HT-29 (cell line): ENCODE measurements at places on chromosomes 12 and 14.

DNA sequence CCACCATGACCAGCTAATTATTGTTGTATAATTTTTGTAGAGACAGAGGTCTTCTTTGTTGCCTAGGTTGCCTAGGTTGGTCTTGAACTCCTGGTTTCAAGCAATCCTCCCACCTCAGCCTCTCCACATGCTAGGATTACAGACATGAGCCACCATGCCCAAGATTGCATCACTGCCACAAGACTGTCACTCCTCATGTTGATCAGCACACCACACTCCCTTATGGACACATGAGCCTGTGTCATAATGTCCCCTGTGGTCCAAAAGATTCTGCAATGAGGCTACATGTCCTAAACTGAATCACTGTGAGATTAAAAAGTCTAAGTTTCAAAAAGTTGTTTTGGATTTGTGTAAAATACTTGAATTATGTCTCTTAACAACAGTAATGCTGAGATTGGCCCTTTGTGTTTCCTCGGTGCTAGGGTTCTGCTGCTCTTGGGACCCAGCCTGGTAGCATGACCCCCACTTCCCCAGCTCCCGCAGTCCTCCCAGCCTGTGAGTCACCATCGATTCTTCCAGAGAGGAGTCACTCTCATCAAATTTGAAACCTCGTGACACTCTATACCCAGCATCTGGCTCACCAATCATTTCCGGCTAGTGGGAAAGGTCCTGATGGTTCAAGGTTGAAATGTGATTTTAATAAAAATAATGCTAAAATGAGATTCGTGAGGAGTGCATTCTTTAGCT is 890.9 kb downstream of the VRK1 start:
- no peak for DNase-seq

DNA sequence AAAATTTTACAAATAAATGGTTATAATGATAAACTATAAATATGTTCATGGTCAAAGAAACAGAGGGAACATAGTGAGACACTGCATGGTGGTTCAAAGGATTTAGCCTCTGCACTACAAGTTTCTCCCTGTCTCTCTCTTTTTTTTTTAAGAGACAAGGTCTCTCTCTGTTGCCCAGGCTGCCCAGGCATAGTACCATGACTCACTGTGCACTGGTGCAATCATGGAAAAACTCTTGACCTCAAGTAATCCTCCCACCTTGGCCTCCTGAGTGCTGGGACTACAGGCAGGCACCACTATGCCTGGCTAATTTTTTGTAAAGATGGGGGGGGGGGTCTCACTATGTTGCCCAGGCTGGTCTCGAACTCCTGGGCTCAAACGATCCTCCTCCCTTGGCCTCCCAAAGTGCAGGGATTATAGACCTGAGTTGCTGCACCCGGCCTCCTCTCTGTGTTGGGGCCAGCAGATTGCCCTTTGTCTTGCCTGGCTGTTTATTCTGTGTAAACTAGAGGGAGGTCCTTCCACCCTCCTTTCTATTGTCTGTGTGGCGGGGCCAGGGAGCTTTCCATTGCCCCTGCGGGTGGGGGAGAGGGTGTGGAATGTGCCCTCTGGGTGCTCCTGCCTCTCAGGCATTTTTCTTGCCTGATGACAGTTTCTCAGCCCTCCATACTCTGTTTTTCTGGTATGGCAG is 22.1 kb downstream of the MTHFD1 start:
- DNase-seq: no peak

DNA sequence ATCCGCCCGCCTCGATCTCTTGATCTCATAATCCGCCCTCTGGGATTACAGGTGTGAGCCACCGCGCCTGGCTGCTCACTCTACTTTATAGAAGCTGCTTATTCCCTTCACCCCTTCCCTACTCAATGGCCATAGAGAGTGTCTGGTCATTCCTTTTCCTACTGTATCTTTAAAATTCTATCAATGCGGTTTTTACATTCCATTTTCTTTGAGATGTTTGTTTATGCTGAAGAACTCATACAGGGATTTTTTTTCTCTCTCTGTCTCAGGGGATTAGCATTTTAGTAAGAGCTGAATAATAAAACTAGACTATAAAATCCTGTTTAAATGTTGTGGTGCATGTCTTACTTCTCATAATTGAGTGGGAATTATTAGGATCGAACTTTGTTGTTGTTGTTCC is 218.6 kb upstream of the FOXN3 start:
- DNase-seq: no peak

DNA sequence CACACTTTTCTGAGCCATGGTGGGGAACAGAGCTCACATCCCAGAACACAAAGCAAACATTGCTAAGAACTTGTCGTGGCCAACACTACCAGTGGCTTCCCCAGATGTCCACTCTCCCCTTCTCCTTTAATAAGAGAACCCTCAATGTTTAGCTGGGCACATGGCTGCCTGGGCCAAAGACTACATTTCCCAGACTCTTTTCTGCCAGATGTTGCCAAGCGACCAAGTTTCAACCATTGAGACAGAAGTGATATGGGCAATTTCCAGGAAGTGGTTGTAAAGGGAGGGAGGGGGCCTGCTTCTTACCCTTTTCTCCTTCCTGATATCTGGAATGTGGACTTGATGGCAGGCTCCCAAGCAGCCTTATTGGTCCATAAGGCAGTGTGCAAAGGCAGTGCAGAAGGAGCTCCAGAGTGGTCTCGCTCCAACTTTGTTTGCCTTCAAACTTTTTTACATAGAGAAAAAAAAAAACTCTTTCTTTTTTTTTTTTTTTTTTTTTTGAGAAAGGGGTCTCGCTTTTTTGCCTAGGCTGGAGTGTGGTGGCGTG is 24.9 kb upstream of the JDP2 start:
- no peak for DNase-seq

DNA sequence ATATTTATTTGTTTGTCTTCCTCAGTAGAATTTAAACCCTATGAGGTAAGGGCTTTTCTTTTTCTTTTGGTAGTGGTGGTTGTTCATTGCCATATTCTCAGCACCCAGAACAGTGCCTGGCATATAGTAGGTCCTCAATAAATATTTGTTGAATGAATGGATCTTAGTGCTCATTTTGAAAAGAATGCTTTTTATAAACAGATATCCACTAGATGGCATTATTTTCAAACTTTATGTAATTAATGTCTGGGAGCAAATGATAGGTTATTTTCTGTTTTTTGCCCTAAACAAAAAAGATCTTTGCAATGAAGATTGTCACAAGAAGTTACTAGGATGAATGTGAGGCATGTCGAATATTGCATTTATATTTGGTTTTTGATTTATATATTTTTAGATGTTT is 64.1 kb downstream of the RAD51B start:
- DNase-seq: peak; percentile 22

- DNase-seq: no peak
Measured at GRCh38 chr14:52834440-52834842, 43.0 kb upstream of the GNPNAT1 start.

GRCh38 chr12:8780389-8780788 is 42.0 kb upstream of the A2ML1 start:
- DNase-seq: peak; percentile 16

DNA sequence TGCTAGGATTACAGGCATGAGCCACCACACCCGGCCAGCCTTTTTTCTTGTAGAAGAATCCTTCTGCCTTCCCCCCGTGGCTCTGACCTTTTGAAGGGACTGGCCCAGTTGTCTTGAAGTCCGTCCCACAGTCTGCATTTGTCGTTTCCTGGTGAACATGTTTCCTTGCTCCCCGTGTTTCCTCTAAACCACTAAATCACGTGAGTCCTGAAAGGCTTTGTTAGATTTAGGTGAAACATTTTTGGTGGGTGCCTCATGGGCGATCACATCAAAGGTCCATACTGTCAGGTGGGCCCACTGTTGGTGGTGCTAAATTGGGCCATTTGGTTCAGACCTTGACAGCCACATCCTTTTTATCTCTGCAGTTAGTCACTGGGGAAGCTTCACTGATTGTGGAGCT is 26.3 kb downstream of the MLXIP start:
- DNase-seq: no peak

- DNase-seq: peak; percentile 68
Measured at GRCh38 chr12:11756523-11756922, 107.0 kb downstream of the ETV6 start.

- no peak for DNase-seq
Measured at GRCh38 chr12:6968426-6968825, 2.0 kb downstream of the PHB2 start.

GRCh38 chr12:14325716-14326343 is 39.7 kb upstream of the ATF7IP start:
- DNase-seq: no peak

- DNase-seq: peak; percentile 38
Measured at GRCh38 chr12:71665090-71665463, 976 bp downstream of the THAP2 start.

- DNase-seq: peak; percentile 51
Measured at GRCh38 chr12:124720004-124720680, 143.5 kb downstream of the SCARB1 start.

DNA sequence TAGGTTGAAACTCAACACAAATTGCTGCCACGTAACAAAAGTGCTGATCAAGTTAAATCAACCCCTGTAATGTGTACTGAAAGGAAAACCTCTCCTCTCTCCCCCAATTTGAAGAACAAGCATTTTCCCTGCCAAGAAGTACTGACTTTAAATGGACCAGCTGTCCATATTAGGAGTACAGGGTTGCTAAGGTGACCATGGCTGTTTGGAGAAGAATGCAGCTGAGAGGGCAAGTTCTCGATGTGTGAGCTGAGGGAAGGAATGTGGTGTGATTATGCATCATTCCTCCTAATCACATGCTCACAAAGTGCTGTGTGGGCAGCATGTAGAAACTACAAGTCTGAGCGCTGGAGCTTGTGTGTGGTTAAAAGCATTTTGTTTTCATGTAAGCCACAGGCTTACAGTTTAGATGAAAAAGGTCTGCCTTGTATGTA is 50.9 kb upstream of the CCT2 start:
- peak; percentile 34 for DNase-seq

- DNase-seq: no peak
Measured at GRCh38 chr12:9347328-9348127, 139.3 kb upstream of the PZP start.

DNA sequence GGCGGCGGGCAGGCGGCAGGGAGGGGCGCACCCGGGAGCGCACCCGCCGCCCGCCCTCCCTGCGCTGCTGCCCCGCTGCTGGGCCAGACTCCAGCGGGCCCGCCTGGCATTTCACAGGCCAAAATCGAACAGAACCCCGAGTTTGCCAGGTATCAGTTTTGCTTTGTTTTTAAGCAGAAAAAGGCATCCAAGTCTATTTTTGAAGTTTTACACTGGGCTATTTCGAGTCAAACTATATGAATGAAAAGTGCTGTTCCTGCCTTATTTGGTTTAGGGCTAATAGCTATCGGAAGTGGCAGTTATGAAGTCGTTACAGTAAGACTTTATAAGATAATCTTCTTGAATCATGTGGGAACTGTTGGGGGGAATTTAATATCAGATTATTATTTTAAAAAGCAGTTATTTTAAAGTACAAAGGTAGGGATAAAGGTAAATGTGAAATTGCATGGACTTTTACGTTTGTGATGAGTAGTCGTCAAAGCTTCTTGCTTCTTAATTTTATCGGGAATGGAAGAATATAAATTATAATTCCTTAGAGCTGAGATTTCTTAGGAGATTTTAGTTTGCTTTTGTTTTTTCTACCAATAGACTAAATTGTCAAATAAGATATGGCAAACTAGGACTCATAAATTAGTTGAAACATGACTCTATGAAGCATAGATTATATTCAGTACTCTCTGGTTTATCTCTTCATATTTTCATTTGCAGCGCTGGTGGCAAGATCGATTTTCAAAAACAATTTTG is 1.1 kb downstream of the MSRB3 start:
- DNase-seq: no peak

- DNase-seq: peak; percentile 74
Measured at GRCh38 chr12:10331642-10332239, 24.1 kb downstream of the KLRD1 start.

DNA sequence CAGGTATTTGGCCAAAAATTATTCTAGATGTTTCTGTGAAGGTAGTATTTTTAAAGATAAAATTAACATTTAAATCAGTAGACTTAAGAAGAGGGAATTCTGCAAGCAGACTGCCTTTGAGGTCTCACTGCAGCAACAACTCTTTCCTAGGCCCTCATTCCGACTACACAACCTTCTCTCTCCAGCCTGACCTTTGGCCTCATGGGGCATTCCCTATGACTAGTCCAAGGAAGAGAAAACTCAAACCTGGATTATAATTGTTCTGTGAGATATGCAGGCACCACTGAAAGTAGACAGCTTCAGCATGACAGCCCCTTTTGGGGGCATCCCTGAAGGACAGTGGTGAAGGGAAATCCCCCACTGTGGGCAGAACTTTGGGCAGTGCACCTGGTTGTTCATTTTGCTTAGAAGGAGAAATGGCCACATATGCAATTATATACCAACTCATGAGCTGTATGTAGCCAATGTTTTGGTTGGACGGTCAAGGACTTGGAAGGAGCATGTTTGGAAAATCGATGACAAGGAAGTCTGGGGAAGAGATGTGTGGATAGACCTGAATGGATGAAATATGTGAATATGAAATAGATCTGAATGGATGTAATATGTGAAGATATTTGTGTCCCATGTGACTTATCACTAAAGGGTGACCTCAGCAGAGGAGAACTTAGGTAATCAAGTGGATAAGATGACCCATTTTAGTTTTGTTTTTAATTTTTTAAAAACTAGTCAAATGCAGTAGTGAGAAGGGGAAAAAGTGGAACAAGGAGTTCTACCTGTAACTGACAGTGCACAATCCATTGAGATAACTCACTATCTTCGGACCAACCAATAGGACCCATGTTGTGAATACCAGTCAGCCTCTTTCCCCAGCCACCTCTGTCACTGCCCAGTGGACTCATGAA is 233.3 kb upstream of the FOXN3 start:
- DNase-seq: no peak

- peak; percentile 29 for DNase-seq
Measured at GRCh38 chr14:92511453-92512238, 1.9 kb upstream of the RIN3 start.

DNA sequence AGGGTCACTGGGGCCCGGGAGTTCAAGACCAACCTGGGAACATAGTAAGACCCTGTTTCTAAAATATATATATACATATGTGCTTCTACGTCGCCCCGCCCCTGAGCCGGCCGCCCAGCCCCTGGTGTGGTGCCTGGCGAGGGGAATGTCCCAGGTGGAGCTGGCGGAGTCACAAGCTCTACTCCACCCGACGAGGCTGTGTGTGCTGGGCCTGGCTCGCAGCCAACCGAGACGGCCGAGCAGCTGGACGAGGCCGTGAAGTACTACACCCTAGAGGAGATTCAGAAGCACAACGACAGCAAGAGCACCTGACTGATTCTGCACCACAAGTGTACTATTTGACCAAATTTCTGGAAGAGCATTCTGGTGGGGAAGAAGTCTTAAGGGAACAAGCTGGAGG is 22.1 kb upstream of the ITPK1 start:
- peak; percentile 82 for DNase-seq

GRCh38 chr14:22407033-22407432 is 182.0 kb downstream of the DAD1 start:
- DNase-seq: no peak

- DNase-seq: peak; percentile 32
Measured at GRCh38 chr12:65699251-65699650, 125.0 kb upstream of the HMGA2 start.

GRCh38 chr12:93352321-93352720 is 25.4 kb upstream of the NUDT4 start:
- no peak for DNase-seq

- peak; percentile 54 for DNase-seq
Measured at GRCh38 chr14:95137804-95138167, 19.5 kb downstream of the DICER1 start.
